Stimulated activated CD4-positive, alpha-beta T cell treated with anti-CD3 and anti-CD28 coated beads, TNF-alpha, amount 100 ng/mL, for 1 hour (primary cell): ENCODE measurements at places on chromosomes 13 and 19.

DNA sequence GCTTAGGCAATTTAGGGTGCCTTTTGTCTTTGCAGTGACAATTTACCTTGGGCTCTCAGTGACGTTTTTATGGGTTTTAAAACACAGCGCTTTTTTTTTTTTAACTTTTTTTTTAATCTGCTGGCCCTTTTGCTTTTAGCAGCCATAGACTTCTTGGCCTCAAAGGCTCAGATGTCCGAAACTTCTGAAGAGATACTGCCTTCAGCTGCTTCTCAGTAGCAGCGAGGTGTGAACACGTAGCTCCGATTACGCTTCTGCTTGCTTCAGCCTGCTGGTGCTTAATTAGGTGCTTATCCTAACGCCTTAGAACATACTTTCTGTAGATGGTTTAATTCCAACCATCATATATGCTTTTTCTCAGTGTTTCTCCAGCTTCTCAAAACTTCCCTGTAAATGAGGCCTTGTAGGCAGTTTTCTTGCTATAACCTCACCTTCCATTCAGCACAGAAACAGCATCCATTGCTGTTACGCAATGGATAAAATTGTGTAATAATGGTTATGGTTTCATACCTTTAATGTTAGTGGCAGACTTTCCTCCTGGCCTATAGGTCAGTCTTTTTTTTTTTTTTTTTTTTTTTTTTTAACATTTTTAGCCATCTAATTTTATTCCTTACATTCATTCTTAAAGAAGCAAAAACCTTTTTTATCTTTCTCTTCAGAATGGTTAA lies 723.9 kb downstream of the GPC5 start:
- no peak for DNase-seq

DNA sequence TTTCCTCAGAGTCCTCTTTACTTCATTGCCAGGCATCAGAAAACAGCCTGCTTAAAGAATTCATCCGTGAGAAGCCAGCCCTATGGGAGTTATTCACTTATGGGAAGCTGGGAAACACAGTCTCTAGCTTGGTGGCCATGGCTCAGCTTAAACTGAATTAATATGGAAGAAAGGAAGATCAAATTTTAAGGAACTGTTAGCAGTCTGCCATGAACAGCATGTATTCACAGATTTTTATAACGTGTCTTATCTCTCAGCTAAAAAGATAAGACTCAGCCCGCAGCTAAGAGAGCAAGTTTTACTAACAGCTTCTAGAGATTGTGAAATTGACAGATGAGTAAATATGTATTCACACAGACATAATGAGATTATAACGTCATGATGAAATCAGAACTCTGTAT lies 253.7 kb upstream of the RXFP2 start:
- DNase-seq: no peak

- DNase-seq: no peak
These were observed 25.9 kb downstream of the UBA2 start for GRCh38 chr19:34454091-34454490.

DNA sequence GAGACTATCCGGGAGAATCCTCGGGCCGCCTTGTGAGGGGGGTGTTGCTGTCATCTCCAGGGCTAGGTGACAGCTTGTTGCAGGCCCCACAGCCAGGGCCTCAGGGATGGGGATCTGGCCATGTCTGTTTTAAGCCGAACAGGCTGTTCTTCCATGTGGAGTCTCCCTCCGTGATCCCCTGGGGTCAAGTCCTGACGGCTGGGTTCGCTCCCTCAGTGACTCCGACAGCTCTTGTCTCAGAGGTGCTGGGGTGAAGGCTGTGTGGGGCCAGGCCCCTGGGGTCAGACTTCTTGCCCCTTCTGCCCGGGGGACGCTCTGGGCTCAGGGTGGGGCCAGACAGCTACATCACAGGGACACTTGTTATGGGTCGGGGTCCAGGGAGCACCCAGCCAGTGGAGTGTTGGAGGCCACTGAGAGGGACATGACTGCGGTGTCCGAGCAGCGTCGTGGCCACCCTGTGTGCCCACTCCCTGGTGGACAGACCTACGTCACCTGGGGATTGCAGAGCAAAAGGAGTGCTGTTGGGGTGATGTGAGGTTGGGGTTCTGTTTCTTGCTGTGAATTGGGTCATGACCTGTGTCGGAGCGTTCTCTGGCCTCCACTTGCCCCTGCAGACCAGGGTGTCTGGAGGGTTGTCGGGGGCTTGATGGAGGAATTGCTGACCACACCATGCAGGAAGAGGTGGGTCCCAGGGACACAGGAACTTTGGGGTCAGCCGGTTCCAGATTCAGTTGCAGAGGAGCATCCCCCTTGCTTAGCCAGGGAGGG lies 21.5 kb downstream of the EPN1 start:
- no peak for DNase-seq

DNA sequence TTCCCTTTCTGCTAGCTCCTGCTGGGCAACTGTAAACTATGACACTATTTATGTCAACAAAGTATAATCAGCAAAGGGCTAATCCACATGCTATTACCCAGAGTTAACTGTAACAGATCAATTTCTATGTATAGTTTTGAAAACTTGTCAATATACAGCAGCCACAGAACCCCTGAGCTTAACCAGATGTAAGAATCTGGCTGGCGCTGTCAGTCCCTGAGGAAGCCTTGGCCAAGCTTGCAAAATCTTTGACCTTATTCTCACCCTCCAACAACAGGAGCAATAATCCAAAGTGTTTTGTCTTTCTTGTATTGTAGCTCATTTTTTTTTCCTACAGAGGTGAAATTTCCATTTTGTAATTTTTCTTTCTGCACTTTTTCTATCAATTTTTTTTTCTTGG lies 1230.1 kb upstream of the SLC10A2 start:
- no peak for DNase-seq

- DNase-seq: no peak
These were observed 755 bp upstream of the ZNF726 start for GRCh38 chr19:23913931-23914330.

- DNase-seq: no peak
These were observed 52.0 kb downstream of the DCT start for GRCh38 chr13:94427313-94427953.

GRCh38 chr13:59111751-59112171 lies 1052.0 kb downstream of the DIAPH3 start:
- no peak for DNase-seq

GRCh38 chr13:31919971-31920726 lies 111.4 kb upstream of the FRY start:
- DNase-seq: no peak

DNA sequence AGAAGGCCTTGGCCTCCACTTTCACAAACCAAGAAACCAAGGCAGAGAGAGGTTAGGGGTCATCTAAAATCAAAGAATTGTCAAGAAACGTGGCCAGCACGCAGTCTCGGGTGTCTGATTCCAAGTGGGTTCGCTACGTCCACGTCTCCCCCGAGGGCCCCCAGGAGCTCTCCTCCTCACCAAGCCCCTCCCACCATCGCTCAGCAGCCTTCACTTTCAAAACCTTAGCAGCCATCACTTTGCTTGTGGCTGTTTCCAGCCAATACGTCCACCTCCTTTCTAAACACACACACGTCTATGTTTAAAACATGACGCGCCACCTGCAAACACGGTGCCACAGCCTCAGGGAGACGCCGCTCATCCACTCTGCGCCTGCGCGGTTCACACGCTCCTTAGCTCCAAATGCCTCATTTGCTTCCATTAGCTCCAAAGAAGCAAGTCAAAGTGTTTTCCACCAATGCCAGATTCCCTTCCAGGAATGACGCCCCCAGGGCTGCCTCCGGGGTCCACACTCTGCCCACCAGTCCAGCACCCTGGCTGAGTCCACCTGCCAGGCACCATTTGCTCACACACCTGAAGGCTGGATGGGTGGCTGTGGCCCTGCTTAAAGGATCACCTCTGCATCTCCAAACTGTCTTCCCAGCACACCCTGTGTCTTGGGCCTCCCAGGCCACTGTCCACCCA lies 5.5 kb downstream of the RASA3 start:
- DNase-seq: no peak

GRCh38 chr13:62302341-62302740 lies 886.7 kb upstream of the PCDH20 start:
- DNase-seq: no peak

DNA sequence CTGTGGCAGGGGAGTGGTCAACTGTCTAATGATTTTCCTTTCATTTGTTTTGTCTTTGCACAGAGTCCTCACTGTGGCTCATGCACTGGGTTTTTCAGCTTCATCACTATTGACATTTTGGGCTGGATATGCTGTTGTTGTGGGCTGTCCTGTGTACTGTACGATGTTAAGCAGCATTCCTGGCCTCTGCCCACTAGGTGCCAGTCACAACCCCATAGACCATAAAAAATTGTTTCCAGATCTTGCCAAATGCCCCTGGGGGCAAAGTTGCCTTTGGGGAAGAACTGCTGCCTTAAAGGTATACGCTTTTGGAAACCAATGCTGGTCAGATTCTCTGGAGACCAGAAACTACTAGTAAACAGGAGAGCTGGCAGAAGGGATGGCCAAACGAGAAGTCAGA lies 310.4 kb downstream of the SPRY2 start:
- no peak for DNase-seq

- peak; percentile 17 for DNase-seq
These were observed 5.7 kb downstream of the COMP start for GRCh38 chr19:18785179-18786124.

- DNase-seq: no peak
These were observed 1115.9 kb upstream of the PCDH9 start for GRCh38 chr13:68345963-68346531.

- no peak for DNase-seq
These were observed 30.9 kb upstream of the ADGRE5 start for GRCh38 chr19:14350302-14350701.

GRCh38 chr19:12833418-12833737 lies 1.0 kb downstream of the RTBDN start:
- DNase-seq: no peak

GRCh38 chr19:20964798-20965197 lies 41.7 kb downstream of the ZNF85 start:
- DNase-seq: no peak

DNA sequence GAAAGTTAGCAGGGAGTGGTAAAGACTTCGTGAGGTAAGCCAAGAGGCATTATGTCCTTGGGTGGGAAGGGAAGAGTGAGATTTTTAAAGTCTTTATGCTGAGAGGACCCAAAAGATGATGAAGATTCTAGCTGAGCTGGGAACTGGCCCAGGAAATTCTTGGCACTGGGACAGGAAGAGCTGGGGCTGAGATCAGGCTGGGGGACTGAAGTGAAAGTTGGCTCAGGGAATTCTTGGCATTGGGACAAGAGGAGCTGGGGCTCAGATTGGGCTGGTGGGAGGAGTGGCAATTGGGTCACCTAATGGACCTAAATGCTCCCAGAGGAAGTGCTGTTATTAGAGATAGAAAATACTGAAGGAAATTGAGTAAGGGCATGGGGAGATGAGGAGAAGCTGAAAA lies 8.8 kb downstream of the SCEL start:
- no peak for DNase-seq

DNA sequence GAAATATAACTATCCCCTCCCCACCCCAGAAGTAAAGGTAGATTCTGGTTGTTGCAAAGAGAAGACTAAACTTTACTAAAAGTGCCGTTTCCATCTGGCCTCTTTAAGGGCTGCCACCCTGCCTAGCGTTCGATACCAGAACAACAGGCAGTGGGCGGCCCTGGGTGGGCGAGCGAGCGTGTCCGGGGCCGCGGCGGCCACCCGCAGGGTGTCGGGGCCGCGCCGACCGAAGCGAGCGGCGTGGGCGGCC lies 2.6 kb downstream of the FGF9 start:
- DNase-seq: no peak

GRCh38 chr19:47461876-47462275 lies 9.8 kb downstream of the SLC8A2 start:
- no peak for DNase-seq

GRCh38 chr13:86020351-86021002 lies 221.3 kb upstream of the SLITRK6 start:
- DNase-seq: no peak

DNA sequence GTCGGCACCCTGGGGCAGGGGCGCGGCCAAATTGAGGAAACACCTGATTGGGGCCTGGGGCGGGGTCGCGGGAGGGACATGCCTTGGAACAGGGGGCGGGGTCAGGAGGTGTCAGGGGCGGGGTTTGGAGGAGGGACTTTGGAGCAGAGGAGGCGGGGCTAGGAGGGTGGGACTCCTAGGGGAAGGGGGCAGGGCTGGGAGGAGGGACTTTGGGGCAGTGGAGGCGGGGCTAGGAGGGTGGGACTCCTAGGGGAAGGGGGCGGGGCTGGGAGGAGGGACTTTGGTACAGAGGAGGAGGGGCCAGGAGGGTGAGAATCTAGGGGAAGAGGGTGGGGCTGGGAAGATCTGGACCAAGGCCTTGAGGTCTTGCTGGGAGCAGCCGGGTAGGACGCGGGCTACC lies 21.9 kb downstream of the GRIN2D start:
- peak; percentile 36 for DNase-seq

DNA sequence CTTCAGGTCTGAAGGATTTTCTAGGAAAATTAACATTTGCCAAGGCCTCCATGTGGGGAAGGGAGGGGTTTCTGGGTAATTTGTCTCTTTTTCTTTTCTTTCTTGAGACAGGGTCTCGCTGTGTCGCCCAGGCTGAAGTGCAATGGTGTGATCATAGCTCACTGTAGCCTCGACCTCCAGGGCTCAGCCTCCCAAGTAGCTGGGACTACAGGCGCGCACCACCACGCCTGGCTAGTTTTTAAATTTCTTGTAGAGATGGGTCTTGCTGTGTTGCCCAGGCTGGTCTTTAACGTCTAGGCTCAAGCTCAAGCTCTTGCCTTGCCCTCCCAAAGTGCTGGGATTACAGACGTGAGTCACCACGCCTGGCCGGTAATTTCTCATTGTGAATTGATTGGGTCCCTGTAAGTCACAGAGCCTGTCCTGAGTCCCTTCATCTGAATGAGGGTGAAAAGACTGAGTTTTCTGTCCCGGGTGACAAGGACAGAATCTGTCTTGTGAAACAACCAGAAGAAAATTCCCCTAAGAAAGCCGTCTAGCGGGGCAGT lies 10.0 kb upstream of the SPC24 start:
- DNase-seq: no peak

DNA sequence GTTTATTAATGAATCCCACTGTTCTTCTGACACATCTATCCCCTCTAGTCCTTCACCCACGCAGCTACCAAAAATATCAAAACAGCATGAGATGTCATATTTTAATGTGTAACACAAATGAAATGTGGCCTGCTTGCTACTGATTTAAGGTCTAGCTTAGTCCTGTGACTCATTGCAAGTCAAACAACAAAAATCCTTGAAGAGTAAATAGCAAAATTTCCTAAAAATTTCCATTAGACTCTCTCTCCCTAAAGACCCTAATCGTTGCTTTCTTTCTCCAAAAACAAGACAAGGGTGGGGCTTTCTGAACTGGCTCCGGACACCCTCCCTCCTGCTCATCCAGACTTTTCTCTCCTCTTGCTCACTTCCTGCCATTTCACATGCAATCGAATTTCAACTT lies 99.9 kb upstream of the IPO5 start:
- no peak for DNase-seq
